T-helper 2 cell (primary cell): ENCODE measurements at places on chromosomes 3 and 15.

GRCh38 chr3:179658606-179659005 is 5.8 kb downstream of the USP13 start:
- DNase-seq: no peak

DNA sequence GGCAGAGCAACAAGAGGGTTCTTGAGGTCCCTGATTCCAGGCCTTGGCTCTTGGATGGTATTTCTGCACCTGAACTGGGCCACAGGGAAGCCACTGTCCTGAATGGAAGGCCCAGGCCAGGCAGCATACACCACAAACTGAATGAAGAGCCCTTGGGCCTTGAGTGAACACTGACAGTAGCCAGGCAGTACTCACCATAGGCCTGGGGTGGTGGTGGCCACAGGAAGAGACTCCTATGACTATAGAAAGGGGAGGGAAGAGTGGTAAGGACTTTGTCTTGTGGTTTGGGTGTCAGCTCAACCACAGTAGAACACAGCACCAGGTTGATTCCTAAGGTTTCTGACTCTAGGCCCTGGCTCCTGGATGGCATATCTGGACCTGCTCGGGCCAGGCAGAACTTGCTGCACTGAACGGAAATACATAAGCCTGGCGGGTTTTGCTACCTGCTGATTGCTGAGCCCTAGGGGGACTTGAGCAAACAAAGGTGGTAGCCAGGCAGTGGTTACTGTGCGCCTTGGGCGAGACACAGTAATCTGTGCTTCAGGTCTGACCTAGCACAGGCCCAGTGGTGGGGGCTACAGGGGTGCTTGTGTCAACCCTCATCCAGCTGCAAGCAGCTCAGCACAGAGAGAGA is 241.4 kb downstream of the ISL2 start:
- no peak for DNase-seq

DNA sequence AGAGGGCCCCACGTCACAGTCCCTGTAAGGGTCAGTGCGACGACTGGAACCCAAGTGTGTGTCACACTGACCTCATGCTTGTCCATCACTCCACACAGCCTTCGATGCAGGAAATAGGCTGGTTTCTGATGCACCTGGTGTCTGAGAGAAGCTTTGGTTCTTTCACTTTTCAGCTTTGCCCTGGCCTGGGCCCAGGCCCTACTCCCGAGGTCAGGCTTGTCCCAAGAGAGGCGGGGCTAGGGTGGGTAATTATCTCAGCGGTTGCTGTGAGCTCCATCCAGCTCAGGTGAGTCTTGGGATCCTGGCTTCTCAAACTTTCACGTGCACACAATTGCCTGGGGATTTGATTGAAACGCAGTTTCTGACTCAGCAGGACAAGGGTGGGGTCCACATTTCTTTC is 19.6 kb upstream of the CHRNB4 start:
- no peak for DNase-seq

- no peak for DNase-seq
Measured at GRCh38 chr15:65550681-65551098, 20.4 kb downstream of the HACD3 start.

- DNase-seq: no peak
Measured at GRCh38 chr3:187669675-187670504, at the start of gene SST. SST (minus strand) TSS chr3:187670394; CDS start chr3:187670291, 103 bp downstream.

DNA sequence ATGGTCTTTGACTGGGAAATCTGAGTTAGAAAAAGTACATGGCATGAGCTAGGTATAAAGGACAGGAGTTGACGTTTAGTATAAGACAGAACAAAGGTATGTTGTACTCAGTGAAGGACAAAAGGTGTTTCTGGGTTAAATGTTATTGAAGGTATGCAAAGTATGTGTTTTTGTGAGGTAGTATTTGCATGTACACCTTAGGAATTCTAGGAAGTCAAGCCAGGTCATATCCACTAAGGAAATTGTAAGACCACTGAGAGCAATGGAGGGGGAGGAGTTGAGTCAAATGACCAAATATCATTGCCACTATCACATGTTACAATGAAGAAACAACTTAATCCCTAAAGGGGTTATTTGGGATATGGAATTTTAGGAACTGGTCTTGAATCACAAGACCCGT is 24.4 kb upstream of the TGFBR2 start:
- no peak for DNase-seq

GRCh38 chr3:118213892-118214291 is 820.8 kb downstream of the IGSF11 start:
- no peak for DNase-seq

GRCh38 chr3:41265823-41266273 is 66.5 kb downstream of the CTNNB1 start:
- no peak for DNase-seq

DNA sequence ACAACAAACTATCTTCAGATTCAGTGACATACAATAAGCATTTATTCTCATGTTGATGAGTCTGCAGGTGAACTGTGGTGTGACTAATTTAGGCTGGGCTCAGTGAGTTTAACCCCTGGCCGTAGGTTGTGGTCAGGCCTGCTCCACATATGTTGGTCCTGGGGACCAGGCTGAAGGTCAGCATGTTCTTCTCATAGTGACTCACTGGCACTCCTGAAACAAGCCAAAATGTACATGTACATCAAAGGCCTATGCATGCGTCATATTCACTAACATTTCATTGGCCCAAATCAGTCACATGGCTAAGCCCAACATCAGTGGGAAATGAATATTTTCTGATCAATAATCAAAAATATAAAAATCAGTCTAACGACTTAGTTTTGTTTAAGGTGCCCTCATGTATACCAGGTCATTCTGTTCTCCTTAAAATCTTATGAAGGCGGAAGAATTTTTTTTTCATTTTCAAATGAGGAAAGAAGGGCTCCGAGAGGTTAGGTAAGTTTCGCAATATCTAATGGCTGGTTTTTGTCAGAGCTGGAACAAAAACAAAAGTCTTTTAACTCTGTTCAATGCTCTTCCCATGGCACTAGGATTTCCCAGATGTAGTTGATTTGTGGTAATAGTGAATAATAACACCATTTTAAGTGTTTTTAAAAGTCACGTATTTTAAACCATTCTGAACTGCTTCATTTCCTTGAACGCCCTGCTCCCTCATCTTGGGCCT is 148.5 kb downstream of the MFSD1 start:
- no peak for DNase-seq

- DNase-seq: no peak
Measured at GRCh38 chr3:86744051-86744450, 246.9 kb downstream of the VGLL3 start.

- DNase-seq: no peak
Measured at GRCh38 chr15:89899295-89899945, 5.6 kb upstream of the AP3S2 start.

GRCh38 chr15:48868023-48868422 is 9.9 kb upstream of the EID1 start:
- no peak for DNase-seq

GRCh38 chr3:36060950-36061349 is 319.4 kb upstream of the STAC start:
- DNase-seq: no peak

- no peak for DNase-seq
Measured at GRCh38 chr15:69526081-69527061, 73.8 kb downstream of the RPLP1 start.

DNA sequence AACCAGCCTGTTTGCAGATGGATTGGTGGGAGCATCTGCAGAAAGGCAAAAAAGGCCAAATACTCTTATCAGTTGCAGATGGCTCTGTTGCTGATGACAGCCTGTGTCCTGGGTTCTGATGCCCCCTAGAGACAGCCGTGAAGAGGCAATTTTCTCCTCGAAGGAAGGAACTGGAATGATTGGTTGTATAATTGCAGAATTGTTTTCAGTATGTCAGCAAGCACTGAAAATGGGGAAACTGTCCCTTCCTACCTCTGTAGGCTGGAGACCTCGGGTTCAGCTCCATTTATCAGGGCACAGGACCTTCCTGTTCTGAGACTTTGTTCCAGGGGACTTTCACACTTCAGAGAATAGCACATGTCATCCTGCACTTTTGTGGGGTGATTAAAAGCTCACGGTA is 103.0 kb downstream of the PGPEP1L start:
- DNase-seq: no peak

- peak; percentile 85 for DNase-seq
Measured at GRCh38 chr3:194333212-194333980, 17.7 kb downstream of the CPN2 start.

GRCh38 chr3:195711813-195712534 is 8.8 kb upstream of the MUC20 start:
- DNase-seq: peak; percentile 50

DNA sequence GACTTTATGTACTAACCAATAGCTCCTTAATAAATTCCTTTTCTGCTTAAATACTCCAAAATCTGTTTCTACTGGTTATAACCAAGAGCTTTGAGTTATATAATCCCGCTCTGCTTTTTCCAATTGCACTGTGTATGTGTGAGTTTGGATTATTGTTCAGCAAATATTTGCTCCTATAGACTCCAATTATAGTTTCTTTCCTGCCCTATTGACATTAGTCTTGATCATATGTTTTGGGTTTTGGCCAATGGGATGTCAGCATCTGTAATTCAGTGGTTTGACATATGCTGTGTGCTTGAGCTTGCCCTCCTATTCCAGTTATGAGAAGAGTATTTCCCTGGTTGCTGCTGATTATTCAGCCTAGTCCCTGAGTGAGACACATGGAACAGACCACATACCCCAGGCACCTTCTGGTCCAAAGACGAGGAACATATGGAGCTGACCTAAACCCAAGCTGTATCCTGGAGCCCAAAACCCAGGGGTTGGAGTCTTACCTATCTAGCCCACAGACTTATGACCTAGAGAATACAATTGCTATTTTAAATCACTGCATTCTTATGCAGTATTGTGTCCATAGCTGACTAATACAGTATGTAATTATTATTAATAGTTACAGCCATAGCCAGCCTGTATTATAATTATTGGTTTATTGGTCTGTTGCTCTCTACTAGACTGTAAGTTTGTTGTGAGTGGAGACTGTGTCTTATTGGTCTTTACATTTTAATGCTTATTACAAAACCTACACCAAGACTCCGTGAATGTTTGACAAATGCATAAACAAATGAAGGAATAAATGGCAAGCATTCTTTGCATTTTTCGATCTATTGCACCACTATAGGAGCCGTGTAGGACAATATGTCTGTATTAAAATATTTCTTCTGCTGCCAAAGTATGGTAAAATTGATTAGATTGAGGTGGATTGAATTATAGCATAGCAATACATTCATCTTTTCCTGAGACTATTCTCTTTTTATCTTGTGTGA is 11.7 kb upstream of the ZNF280D start:
- DNase-seq: no peak

DNA sequence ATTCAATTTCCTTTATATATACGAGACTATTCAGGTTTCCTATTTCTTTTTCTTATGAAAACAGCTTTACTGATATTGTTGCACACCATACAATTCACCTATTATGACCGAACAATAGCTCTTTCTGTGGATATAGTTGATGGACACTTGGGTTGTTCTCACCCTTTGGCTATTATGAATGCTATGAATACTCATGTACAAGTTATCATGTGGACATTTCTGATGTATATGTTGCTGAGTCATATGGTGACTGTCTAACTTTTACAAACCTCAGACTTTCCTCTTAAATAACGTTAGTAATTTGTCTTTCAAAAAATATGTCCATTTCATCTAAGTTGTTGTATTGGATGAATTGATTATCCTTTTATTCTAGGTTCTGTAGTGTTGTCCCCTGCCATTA is 15.7 kb upstream of the USF3 start:
- DNase-seq: no peak

GRCh38 chr3:186142393-186142932 is 33.6 kb upstream of the ETV5 start:
- no peak for DNase-seq

GRCh38 chr15:73495181-73495580 is 52.2 kb downstream of the REC114 start:
- DNase-seq: no peak

DNA sequence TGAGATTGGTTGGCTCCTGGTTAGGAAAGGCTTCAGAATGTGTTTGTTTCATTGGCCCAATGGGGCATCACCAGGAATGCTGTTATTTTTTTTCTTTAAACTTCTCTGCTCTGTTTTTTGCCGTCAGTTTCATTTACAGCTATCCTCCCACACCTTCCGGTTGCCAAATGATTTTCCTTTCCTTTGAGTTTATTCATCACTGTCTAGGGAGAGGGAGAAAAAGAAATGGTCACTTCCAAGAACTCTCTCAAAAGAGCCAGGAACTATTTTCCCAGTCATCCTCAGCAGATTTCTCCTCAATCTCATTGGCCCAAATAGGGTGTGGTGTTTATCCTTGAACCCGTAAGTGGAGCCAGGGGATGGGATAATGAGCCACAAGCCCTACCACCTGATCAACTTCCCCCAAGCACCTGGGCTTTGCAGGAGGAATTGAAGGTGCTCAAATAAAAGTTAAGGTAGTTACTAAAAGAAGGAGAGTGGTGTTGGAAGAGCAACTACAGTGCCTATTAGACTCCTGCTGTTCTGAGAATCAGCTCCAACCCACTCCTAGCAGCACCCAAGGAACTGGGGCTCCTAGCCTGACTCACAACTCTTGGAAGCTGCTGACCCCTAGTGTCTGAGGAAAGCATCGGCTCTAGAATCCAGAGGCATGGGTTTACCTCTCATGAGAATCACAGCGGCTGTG is 183.8 kb upstream of the IL12A start:
- no peak for DNase-seq

GRCh38 chr3:8762607-8763377 is 6.6 kb downstream of the OXTR start:
- DNase-seq: no peak

GRCh38 chr3:187951452-187952190 is 202.3 kb upstream of the LPP start:
- DNase-seq: no peak

DNA sequence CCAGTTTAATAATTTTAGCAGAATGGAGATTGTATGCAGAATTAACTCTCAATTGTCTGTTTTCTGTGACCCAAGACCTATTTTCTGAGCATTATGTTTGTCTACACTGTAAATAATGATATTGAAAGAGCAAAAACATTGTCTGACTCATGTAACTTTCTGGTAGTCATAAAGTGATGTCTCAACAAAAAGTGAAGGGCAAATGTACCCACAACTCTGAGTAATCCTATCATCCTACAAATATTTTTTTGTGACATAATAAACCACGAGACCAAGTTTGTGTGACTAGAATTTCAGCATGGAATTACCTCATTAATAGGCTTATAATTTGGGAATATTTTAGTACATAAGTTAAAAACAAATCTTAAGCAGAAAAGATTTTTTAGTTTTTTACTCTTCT is 15.4 kb upstream of the ABHD10 start:
- no peak for DNase-seq

DNA sequence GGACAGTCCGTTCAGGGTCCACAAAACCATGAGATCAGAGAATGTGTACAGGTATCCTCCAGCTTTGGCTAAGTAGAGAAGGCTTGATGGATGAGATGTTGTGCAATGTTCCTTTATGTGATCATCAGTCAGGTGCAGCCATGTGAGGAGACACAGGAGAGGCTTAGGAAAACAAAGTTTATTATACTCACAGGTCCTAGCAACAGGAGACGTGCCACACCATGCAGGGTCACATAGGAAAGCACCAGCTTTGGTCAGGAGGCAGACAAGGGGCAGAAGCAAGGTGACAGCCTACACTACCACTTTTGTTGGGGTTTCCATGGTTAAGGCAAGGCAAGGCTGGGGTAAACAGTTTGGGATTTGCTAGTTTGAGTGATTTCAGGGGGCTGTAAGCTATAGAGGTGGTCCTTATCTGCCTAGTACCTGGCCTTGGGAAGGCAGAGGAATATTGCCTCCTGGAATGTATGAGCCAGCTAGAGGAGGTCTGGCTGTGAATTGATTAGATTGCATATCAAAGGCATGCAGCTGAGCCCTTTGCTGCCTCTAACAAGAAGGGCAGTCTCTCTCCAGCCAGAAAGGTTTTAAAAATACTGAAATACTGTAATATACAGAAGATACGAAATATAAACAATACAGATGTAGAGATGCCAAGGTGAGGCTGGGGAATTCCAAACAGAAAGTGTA is 248.6 kb downstream of the RYR3 start:
- no peak for DNase-seq

GRCh38 chr3:41125258-41125657 is 74.0 kb upstream of the CTNNB1 start:
- no peak for DNase-seq
